SJSA1 (cell line): ENCODE measurements at places on chromosomes 13 and 19.

DNA sequence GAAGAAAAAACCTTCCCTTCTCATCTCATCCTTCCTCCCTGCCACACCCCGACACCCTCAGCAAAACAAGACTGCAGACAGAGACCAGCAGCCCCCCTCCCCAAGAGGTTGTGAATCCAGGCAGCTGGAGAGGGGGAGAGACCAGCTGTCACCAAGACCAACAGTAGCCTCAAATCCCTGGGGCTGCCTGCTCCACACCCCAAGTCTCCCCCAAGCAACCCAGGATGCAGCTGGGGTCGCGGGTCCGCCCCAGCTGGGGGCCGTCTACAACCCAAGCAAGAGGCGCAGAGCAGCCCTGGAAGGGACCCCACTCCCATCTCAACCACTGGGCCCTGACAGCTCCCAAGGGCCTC lies 7.1 kb downstream of the KLF16 start:
- DNase-seq: no peak

GRCh38 chr19:54430306-54431254 lies 15.3 kb downstream of the TTYH1 start:
- no peak for DNase-seq

DNA sequence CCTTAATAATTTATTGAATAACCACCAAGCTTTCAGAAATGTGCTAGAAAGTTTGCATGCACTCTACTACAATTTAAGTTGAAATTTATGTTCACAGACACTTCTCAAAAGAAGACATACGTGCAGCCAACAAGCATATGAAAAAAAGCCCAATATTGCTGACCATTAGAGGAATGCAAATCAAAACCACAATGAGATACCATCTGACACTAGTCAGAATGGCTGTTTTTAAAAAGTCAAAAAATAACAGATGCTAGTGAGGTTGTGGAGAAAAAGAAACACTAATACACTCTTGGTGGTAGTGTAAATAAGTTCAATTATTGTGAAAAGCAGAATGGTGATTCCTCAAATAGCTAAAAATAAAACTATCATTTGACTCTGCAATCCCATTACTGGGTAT lies 308.8 kb upstream of the PCDH9 start:
- DNase-seq: no peak

GRCh38 chr13:109750221-109750775 lies 36.1 kb downstream of the IRS2 start:
- peak; percentile 57 for DNase-seq

DNA sequence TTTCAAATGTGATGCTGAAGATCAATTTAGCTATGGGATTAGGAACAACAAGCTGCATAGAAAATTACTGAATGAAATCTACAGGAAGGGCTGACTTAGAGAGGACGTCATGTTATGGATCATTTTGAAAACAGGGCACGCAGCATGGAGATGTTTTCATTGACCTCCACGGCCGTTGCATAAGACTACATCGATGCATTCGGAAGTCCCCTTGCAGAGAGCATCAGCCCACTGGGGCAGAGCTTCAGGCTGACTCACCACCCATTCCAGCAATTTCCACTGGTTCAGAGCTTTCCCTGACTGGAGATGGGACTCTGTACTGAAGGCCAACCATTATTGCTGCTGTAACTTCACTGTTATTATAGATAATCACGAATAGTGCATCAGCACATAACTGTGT lies 305.3 kb downstream of the IRS2 start:
- peak; percentile 62 for DNase-seq
